Activated CD8-positive, alpha-beta memory T cell treated with anti-CD3 and anti-CD28 coated beads, Interleukin-2, amount 50 U/mL, for 4 hours (primary cell): ENCODE measurements at places on chromosomes 2 and 18.

- no peak for DNase-seq
Measured at GRCh38 chr18:55421615-55422419, 166.2 kb downstream of the TCF4 start.

GRCh38 chr2:99753505-99753904, 263.7 kb upstream of the REV1 start:
- DNase-seq: no peak

GRCh38 chr18:73807551-73808192, 340.0 kb downstream of the FBXO15 start:
- DNase-seq: no peak

DNA sequence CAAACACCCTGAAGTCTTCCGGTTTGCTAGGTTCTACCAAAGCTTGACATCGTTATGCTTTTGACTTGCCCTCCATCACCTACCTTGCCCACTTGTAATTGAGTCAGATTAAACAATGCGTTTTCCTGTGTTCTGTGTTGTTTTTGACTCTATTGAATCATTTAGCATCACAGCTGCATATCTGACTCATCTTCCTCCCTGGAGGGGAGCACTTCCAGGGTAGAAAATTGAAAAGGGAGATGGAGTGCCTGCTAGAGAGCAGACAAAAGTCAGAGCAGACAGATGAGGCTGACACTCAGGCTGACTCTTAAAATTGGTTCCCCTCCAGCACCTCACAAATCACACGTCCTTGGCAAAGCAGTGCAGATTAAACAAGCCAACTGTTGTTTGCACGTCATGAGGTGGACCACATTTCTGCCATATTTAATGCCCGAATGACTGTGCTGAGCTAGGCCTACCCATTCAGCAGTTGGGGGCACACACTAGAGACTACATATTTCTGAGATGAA, 2.2 kb downstream of the MPP4 start:
- DNase-seq: no peak

GRCh38 chr2:143844986-143845385, 674.9 kb downstream of the ZEB2 start:
- no peak for DNase-seq

GRCh38 chr2:121046335-121046734, 238.7 kb downstream of the TFCP2L1 start:
- no peak for DNase-seq

- DNase-seq: peak; percentile 4
Measured at GRCh38 chr2:95273566-95274290, 521 bp upstream of the PROM2 start.

- DNase-seq: no peak
Measured at GRCh38 chr2:30273574-30273929, 42.2 kb downstream of the LBH start.

- DNase-seq: no peak
Measured at GRCh38 chr2:30527411-30527810, 80.4 kb downstream of the LCLAT1 start.

DNA sequence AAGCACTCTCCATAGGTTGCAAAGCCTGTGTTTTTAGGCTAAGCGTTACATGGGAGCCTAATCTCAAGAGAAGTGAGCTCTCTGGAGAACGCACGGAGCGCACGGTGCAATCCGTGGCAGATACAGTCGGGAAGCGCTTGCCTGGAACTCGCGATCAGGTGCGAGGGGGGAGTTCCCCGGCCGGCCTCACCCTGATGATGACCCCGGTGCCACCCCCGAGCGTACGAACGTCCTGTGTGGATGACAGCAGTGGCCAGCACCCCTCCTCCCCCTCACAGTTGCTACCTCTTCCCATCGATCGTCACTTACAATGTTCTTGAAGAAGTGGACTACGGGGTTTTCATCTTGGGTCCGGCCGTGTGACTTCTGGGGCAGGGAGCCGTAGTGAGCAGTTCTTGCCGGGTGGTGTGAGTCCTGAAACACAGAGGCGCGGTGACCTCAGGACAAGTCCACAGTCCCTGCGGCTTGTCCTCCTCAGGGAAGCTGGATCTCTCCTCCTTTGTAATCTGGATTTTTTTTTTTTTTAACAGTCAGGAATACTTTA, 142.9 kb downstream of the MBP start:
- no peak for DNase-seq

DNA sequence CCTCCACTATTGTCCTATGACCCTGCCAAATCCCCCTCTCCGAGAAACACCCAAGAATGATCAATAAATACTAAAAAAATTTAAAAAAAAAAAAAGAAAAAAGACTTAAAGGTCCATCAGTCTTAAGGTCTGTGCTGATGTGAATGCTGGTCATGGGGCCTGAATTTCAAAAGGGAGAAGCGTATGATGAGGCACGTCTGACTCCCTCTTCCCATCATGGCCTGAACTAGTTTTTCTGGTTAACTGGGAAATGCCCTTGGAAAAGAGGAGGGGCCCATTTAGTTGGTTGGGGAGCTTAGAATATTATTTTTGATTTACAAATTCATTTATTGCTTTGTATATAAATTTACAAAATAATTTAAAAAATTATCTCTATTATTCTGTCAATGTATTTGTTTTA, 291.0 kb upstream of the CDH19 start:
- DNase-seq: no peak

- no peak for DNase-seq
Measured at GRCh38 chr2:65159906-65160305, 30.0 kb upstream of the RAB1A start.

DNA sequence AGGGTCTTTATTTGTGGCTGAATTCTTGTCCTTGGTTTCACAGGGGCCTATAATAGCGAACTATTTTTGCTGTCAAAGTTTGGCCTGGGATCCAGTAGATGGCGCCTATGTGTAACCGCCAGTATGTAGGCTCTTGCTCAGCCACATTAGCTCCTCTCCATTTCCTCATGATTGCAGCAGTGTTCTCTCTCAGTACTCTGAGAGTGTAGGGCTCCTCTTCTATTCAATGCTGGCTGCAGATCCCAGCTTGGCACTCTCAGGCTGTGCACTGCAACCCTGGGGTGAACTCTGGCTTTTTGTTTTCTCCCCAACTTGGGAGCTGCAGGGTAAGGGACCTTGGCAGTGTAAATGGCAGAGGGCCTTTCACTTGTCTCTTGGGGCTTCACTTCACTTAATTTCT, 344.6 kb upstream of the CHAC2 start:
- no peak for DNase-seq

GRCh38 chr18:10726198-10727068, 200.6 kb downstream of the NAPG start:
- no peak for DNase-seq

DNA sequence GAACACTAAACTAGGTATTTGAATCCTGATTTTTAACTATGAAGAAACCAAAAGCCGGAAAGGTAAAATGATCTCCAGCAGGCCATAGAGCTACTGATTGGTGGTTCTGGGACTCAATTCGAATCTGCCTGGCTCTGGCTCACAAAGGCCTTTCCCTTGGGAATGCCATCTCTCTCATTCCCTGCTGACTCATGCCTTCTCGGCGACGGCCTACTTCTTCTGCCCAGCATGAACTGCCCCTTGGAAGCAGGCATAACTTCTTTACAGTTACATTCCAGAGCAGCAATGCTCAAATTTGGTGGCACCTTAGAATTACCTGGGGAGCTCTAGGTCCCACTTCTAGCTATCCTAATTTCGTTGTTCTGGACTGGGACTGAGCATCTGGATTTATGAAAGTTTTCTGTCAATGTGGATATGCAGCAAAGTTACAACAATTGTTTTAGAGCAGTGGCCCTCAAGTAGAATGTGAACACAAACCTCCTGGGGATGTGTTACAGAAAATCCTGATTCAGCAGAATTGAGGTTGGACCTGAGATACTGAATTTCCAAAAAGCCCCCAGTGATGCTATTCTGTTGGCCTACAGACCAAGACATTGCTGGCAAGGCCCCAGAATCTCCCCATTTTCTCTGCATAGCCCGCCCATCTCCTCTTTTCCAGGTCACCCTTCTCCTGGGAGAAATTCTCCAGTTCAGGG, 261.1 kb downstream of the CNTNAP5 start:
- DNase-seq: no peak

- DNase-seq: no peak
Measured at GRCh38 chr2:181446985-181447384, 10.2 kb upstream of the ITGA4 start.

DNA sequence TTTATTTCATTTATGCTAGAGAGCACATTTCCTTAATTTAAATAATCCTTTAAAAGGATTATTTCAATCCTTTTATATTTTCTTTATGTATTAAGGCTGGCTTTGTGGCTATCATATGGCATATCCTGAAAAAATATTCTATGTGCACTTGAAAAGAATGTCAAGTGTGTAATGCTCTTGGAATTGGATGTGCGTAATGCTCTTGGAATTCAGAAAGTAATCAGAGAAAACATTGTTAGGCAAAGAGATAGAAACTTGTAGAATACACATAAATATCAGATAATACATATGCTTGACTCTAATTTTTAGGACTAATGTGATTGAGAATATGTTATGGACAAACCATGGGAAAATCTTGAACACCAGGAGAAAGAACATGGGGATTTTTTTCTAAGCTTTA, 197.5 kb upstream of the COL3A1 start:
- no peak for DNase-seq

GRCh38 chr18:5895299-5895875, at the start of gene TMEM200C:
TMEM200C (minus strand) TSS chr18:5895522; CDS start chr18:5892063, 3,459 bp downstream.
- DNase-seq: no peak

DNA sequence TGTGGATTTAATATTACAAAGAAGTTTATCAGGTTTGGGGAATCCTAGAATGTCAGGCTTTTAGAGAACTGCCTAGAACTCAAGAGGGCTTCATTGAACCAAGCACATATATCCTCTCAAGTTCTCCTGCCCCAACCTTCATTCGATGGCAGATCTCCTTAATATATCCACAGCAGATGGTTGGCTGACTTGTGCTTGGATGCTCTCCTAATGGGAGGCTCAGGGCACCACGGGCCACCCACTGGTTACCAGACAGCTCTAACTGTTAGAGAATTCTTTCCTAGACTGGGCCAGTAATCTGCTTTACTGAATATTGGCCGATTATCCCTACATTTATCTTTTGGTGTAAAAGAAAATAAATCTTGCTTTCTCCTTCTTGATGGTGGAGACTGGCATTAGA, 87.2 kb upstream of the ATP8B1 start:
- DNase-seq: no peak

GRCh38 chr2:105929516-105929915, 184.8 kb downstream of the NCK2 start:
- DNase-seq: peak; percentile 35

- no peak for DNase-seq
Measured at GRCh38 chr18:379681-380330, 112.0 kb upstream of the THOC1 start.

DNA sequence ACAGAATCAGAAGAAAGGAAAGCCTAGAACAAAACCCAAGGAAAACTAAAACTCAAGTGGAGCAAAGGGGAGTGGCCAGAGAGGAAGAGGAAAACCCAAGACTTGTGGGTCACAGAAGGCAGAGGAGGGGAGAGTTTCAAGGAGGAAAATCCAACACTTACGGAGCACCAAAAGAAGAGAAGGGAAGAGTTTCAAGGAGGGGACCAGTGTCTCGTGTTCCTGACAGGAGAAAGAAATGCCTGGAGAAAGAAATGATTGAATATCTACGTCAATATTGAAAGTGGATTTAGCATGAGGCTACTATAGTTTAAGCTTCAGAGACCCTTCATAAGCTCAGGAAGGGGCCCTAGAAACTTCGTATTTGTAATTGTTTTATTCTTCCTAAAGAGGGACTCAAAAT, 1.4 kb upstream of the MFSD6 start:
- no peak for DNase-seq

- DNase-seq: no peak
Measured at GRCh38 chr18:55781481-55781957, 193.5 kb upstream of the TCF4 start.

GRCh38 chr2:177340158-177340557, 52.4 kb upstream of the AGPS start:
- no peak for DNase-seq

- DNase-seq: no peak
Measured at GRCh38 chr2:238868616-238869292, 20.9 kb downstream of the TWIST2 start.

DNA sequence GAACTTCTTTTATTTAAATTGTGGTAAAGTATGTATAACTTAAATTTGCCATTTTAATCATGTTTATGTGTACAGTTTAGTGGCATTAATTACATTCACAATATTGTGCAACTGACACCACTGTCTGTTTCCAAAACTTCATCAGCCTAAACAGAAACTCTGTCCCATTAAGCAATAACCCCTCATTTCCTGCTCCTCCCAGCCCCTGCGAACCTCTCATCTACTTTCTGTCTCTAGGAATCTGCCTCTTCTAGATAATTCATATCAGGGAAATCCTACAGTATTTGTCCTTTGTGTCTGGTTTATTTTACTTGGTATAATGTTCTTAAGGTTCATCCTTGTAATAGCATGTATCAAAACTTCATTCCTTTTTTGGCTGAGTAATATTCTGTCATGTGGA, 75.1 kb downstream of the BOLA3 start:
- no peak for DNase-seq

DNA sequence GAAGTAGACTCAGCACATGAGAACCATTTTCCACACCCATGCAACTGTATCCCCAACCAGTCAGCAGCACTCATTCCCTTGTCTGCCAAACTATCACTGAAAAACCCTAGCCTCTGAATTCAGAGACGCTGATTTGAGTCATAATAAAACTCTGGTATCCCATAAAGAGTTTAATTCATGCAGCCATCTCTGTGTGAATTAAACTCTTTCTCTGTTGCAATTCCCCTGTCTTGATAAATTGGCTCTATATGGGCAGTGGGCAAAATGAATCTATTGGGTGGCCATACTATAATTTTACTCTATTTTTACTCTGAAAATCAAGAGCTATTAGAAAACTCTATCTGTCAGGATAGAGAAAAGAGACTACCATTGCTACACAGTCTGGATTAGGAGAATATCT, 40.6 kb upstream of the TWSG1 start:
- DNase-seq: no peak

DNA sequence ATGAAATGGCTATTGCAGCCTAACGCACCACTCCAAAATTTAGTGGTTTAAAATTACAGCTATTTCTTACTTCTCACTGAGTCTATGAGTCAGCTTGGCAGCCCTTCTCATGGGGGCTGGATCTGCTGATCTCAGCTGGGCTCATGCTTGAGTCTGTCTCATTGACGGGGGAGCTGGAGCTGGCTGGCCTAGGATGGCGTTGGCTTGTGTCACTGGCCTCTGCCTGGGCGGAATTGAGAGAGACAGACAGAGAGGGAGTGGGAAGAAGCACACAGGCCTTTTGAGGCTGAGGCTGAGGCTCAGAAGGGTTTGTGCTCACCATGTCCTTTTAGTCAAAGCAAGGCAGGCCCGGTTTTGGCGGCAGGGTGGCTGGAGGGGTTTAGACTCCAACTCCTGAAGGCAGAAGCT, 412.1 kb upstream of the MYT1L start:
- no peak for DNase-seq

- DNase-seq: no peak
Measured at GRCh38 chr2:237234268-237234667, 148.6 kb downstream of the COPS8 start.
